Amniotic stem cell (primary cell): ENCODE measurements at places on chromosomes 4 and X.
A peak's percentile ranks its signal among the peaks of the same experiment; 100 is the strongest.

- no peak for DNase-seq
Measured at GRCh38 chrX:70168238-70169188, 8.8 kb upstream of the DGAT2L6 start.

DNA sequence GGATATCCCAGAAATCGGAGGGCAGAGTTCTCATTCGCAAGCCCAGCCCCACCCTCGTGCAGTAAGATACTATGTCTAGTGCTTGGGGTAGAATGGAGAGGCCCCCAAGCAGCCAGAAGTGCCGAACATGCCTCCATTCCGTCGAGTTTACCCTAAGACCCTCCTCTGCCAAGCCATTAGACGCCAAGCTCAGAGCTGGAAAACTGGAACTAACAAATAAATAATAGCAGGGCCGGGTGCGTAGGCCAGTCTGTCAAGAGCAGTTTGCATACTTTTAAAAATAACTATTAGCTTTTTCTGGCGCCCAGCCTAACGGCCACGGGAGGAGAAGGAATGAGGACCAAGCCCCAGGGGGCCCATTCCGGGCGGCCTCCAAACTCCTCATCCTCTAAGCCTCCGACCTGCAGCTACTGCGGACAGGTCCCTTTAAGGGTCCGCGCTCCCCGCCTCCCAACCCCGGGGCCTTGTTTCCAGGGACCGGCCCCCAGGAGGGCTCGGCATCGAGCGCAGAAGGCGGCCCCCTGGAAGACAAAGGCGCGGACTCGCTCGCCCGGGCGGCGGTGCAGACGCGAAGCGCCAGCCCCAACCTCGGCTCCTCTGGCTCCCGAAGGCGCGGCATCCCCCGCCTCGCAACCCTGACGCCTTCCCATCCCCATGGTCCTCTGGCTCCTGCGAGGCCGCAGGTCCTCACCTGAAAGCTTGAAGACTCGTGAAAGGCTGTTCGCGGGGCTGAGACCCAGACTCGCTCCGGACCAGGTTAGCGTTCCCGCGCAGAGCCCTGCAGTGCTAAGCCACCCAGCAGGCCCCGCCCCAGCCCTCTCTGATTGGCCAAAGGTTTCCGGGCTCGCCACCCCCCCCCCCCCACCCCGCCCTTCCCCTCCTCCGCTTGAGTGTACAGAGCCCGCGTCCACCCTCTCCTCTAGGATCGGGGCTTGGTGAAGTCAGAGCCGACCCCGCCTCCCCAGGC, at the start of gene TMSB15A:
Gene TMSB15A, minus strand, starts transcription at position 765 of the 967 bp plus-strand sequence.
- peak; percentile 3 for DNase-seq

GRCh38 chr4:128840711-128841318, 31.3 kb downstream of the JADE1 start:
- no peak for DNase-seq

DNA sequence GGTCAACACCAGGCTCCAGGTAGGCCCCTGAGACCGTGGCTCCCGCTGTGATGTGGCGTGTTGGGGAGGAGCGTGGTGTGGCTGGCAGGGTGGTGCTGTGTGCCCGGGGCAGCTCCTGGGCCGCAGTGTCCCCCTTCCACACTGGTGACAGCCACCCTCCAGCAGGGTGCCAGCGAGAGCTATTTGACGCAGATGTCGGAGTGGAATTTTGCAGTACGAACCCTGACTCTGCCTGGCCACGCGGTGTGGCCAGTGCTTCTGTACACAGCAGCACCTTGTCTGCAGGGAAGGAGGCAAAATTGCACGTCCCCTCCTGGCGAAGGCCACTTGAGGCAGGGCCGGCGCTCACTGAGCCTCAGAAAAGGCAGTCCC, 53.2 kb downstream of the CPZ start:
- no peak for DNase-seq

- no peak for DNase-seq
Measured at GRCh38 chr4:99339172-99339571, 13.4 kb downstream of the ADH1C start.

GRCh38 chr4:5712517-5712916, 1.5 kb downstream of the EVC start:
- DNase-seq: no peak
